Dermis blood vessel endothelial cell (primary cell): ENCODE measurements at places on chromosomes 5 and 9. TPM values are rescaled to one million over a fixed set of nuclear protein-coding genes. Genes with fewer than 3 reads are reported as not detected.

Gene ARL14EPL
- under 0.01 TPM in 1 of 2 replicates, not detected in the other for total RNA-seq

Gene STPG3
- total RNA-seq: 0.34 TPM in 1 of 2 replicates, not detected in the other

Gene TBCA
- total RNA-seq: 74.4 and 84.8 TPM in 2 replicates

Gene C9
- total RNA-seq: 0.34 TPM in 1 of 2 replicates, not detected in the other

Gene CATSPER3
- 0.34 TPM in 1 of 2 replicates, not detected in the other for total RNA-seq

Gene PTGES
- 0.47 and 0.51 TPM in 2 replicates for total RNA-seq

Gene ORM2
- total RNA-seq: not detected in 2 replicates

Gene NUTM2G
- total RNA-seq: not detected in 2 replicates

Gene ADAMTS2
- 0.42 and 2.4 TPM in 2 replicates for total RNA-seq

Gene PLEKHG4B
- total RNA-seq: not detected in 2 replicates

Gene RHOBTB3
- total RNA-seq: 27.6 and 30.3 TPM in 2 replicates

Gene NNT
- 84.6 and 126 TPM in 2 replicates for total RNA-seq

Gene UBQLN1
- 140 and 180 TPM in 2 replicates for total RNA-seq

Gene SOWAHA
- total RNA-seq: not detected in 2 replicates
